ENCODE measurements at places on chromosomes 5 and 9.
A peak's percentile ranks its signal among the peaks of the same experiment; 100 is the strongest.

- DNase-seq, result no peak
Observed at GRCh38 chr5:130890610-130891009, 274.4 kb downstream of the HINT1 start.

- DNase-seq, result no peak
Observed at GRCh38 chr5:103014983-103015382, 105.0 kb downstream of the GIN1 start.

DNA sequence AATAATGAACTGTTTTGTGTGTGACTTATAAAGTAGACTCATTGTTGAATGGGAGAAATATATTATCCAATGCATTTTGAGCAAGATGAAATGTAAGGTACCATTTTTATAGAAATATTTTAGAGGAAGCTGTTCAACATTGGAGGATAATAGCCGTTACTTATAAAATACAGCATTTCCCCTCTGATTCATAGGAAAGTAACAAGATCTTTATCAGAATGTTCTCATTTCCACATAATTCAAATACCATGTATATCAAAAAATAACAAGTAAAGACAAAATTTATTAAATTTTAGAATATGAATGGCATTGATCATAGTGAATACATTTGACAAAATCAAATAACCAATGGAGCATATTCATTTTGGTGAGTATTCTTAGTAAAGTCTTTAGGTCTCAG is 346.7 kb upstream of the PTGER4 start:
- DNase-seq, result no peak

DNA sequence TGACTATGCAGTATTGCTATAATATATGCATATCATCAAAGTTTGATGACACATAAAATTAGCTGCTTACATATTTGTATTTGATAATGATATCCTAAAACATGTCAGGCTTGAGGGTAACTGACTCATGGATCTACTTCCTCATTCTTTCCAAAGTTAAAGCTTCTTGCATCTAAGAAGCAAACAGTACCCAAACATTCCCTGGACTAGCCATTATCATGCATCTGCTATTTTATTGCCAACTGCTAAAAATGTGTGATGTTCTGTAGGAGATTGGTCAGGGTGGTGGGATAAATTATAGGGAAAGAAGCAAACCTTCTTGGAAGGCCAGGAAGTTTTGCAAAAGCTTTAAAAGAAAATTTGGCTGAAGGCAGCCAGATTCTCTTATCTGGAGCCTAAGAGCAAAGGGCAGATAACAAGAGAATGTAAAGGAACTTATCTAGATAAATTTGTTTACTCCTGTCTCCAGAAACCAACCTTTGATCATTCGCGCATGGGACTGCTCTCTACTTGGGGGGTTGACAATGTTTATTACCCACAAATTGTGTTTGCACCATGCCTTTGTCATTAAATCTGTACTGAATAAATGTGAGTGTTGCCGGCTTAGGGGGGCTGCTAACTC is 604.1 kb upstream of the TLE4 start:
- peak; percentile 20 for DNase-seq

DNA sequence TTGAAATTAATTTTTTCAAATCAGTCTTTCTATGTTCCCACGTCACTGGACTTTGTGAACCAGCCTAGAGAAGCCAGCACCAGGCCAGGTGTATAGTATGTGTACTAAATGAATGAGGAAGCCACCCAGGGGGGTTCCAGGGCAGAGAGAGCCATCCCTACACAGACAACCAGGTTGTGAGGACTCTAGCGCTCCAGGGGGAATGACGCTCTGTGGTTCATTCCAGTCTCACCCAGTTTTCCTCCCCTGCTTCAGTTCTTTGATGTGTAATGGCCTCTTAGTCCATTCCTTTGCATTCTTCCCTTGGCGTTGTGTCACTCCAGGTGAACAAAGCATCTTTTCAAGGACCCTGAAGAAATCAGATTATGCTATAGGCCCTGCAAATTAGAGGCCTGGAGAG is 330.6 kb downstream of the NSG2 start:
- DNase-seq, result no peak

DNA sequence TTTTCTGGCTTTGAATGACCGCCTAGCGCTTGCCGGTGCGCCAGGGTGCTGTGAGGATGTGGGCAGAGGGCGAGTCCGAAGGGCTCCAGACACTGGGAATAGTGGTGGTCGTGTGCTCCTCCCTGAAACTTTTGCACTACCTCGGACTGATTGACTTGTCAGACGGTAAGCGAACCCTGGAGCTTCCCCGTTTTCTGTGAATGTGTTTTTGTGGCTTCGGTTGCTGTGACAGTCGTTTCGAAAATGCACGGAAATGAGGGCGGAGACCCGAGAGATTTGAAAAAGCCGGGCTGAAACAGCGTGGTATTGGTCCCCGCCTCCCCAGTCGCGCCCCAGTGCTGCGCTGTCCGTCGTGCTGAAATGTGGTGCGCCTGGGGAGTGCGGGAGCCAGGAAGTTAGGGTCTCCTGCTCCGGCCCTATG is 102.5 kb upstream of the GABRP start:
- peak; percentile 53 for DNase-seq

DNA sequence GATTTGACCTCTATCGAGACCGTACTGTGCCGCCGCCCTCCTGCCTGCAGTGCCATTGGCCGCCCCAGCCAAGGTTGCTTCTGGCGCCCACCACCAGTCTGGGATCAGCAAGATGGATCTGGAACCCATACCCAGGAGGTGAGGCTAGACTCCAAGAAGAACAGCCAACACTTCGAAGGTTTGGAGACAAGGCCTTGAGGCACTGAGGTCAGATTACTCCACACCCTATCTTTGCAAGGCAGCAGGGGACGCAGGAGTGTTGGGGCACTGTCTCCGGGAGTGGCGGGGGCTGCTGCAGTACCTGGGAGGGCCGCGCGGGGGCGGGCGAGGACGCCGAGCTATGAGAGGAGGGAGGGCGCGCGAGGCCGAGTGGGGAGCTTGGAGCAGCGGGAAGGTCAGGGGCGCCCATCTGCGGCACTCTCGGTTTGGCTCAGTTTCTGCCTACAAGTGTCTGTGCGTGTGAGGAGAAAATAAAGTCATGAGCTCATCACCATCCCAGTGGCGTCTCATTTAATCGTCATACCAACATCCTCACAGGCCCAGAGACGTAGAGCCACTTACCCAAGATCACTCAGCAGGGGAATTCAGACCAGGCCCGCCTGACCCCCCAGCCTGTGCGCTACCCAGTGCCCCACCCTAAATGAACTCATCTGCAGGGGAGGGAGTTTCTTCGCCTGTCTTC is 20.5 kb upstream of the PSD2 start:
- peak; percentile 81 for DNase-seq

DNA sequence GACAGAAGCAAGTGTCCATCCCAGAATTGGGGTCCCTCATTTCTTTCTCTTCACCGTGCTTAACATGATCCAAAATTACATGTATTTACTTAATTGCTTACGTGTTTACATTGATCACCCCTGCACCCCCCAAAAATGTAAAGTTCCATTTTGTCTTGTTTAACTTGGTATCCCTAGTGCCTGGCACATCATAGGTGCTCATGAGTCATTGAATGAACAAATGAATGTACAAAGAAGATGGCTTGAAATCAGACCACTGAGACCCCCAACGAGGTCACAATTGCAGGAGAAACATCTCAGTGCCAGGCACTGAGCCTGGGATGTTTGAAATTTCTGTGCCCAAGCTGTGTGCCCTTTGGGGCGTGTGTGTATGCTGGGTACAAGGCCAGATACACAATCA is 45.2 kb upstream of the NDFIP1 start:
- DNase-seq, result no peak

GRCh38 chr5:97547999-97548738 is 365.1 kb upstream of the RIOK2 start:
- no peak for DNase-seq

GRCh38 chr9:114396558-114397218 is 8.9 kb upstream of the AKNA start:
- no peak for DNase-seq

DNA sequence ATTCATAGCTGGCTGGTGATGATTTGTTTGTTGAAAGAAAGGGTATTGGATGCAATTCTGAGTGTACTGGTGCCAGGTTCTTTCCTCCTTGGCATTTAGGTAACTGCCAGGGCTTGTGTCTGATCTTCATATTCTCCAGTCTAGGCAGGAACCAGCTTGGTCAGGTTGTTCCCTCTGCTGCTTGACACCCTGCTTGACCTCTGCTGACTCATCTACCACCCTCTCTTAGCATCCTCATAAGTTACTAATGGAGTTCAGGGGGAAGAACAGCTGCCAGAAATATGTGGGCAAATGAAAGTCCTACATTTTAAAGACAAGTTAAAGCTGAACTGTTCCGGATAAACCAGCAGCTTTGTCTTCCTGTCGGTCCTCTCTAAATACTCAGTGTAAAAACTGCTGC is 116.1 kb upstream of the TNC start:
- peak; percentile 81 for DNase-seq
